ENCODE measurements at places on chromosomes 5 and 9.

DNA sequence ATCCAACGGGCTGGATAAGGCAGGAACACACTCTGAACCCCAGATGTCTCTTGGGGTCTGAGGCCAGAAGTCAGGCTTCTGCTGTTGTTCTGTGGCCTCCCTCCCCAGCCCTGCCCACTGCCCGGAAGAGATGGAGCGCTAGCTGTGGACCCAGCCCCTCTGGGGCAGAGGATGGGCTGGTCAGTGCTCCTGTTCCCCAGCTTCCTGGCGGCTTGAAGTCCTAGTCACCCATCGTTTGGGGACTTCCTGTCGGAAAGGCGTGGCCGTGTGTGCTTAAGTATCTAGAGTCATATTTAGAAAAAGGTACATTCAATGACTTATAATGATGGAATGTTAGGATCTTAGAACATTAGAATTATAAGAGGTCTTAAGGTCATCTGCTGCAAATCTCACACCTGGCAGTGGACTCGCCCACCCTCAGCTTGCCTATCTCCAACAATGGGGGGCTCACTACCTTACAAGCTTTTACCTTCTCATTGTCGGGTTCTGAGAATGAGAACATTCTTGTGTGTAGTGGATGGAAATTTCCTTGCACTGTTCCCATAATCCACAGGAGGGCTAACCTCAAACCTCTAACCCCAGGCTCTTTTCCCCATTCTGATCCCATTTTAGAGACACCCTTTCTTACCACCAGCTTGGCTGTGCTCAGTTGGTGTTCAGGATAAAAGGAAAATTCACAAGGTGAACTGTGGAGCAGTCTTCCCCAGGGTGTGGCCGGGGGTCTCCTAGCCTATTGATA is 13.4 kb upstream of the AIF1L start:
- DNase-seq = no peak

DNA sequence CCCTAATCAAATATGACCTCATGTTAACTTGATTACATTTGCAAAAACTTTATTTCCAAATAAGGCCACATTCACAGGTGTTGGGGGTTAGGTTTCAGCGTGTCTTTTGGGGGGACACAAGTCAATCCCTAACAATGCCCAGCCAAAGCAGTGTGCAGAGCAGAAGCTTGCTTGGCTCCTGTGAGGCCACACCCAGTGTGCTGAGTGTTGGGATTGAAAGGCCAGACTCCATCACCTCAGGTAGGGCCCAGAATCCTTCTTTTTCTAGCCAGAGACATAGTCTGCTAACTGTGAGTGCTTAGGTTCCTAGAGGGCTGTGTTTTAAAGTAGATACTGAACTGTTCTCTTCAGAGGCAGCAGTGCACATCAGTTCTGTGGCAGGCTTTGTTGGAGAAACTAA is 27.9 kb downstream of the KDM4C start:
- DNase-seq = no peak

DNA sequence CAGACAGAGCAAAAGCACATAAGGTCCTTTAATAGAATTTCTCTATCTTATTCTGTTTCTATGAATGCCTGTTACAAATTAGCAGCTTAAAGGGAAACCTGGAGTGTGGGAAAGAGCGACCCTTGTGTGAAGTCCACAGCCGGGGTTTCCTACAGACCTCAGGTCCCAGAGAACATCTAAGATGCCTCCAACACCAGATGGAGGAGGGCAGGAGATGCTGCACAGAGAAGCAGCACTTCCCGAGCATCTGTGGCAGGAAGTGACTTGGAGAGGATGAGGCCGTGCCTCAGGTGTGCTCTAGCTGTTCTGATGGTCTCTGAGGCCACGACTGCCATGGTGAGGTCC is 26.8 kb downstream of the IRF1 start:
- peak; percentile 34 for DNase-seq

DNA sequence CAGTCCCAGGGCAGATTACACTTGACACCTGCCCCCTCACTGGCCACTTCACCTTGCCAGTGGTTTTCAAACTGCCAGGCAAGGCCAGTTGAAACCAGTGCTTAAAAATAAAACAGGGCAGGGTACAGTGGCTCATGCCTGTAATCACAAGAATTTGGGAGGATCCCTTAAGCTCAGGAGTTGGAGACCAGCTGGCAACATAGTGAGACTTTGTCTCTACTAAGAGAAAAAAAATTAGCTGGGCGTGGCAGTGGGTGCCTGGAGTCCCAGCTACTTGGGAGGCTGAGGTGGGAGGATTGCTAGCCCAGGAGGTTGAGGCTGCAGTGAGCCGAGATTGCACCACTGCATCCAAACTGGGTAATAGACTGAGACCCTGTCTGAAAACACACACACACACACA is 58.1 kb downstream of the ROPN1L start:
- no peak for DNase-seq

DNA sequence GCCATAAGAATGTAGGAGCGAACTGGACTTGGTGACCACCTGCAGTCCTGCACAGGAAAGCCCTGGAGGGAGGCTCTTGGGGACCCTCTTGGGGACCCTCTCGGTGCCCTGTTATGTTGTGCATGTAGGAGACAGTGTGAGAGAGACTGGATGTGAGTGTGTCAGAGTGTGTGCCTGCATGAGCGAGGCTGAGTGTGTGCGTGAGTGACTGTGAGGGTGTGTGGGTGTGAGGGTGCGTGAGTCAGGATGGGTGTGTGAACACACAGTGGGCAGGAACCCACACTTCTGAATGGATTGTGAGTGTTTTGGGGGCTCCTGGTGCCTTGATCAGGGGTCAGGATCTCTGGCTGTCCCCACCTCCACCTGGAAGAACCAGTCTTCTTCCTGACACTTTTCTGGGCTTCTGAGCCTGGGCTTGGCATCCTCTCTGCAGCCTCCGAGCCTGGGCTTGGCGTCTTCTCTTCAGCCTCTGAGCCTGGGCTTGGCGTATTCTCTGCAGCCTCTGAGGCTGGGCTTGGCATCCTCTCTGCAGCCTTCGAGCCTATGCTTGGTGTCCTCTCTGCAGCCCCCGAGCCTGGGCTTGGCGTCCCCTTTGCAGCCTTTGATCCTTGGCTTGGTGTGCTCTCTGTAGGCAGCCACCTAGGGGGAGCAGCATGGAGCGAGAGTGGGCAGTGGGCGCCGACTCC is 25.6 kb upstream of the ANKRD33B start:
- DNase-seq = no peak

- no peak for DNase-seq
Measured at GRCh38 chr9:98193336-98193944, 1.0 kb upstream of the CORO2A start.

Measured in CD4-positive, alpha-beta T cell treated with Interleukin-6 for 4 hours (primary cell).